HCT116 (cell line): ENCODE measurements at places on chromosomes 4 and X. TPM values are rescaled to one million over a fixed set of nuclear protein-coding genes. Genes with fewer than 3 reads are reported as not detected.

DNA sequence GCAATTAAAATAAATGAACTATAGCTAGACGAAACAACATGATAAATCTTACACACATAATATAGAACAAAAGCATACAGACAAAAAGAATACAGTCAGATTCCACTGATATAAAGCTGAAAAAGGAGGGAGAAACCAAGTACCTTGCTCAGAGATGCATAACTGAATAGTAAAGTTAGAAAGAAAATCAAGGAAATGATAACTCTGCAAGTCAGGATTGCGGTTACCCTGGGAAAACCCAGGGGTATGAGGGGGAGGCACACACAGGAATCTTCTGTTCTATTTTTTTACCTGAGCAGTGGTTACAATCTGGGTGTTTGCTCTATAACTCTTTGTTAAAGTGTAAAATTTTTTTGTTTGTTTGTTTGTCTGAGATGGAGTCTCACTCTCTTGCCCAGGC is 209.1 kb downstream of the CBR4 start:
- no peak for DNase-seq
- H3K36me3 ChIP-seq = no peaks in the 10 kb centered on the region
- H3K27me3 ChIP-seq = no peaks in the 10 kb centered on the region
- no peak overlapping the region for H3K27ac ChIP-seq
- peaks cover 22% of the 10 kb centered on the region for H3K4me1 ChIP-seq

- H3K4me3 ChIP-seq = no peak overlapping the region
- H3K27me3 ChIP-seq = no peaks in the 10 kb centered on the region
- no peaks in the 10 kb centered on the region for H3K4me1 ChIP-seq
- DNase-seq = no peak
- H3K27ac ChIP-seq = no peak overlapping the region
These were observed 228.8 kb downstream of the SPCS3 start for GRCh38 chr4:176548571-176548970.

Gene XK
- total RNA-seq = 2.6 TPM

Gene NXF2B
- total RNA-seq = not detected

GRCh38 chr4:143773998-143774895 is 73.8 kb upstream of the FREM3 start:
- H3K4me3 ChIP-seq = no peak overlapping the region
- H3K27me3 ChIP-seq = no peaks in the 10 kb centered on the region
- H3K4me1 ChIP-seq = no peaks in the 10 kb centered on the region
- DNase-seq = peak; percentile 58
- H3K36me3 ChIP-seq = no peaks in the 10 kb centered on the region
- no peak overlapping the region for H3K27ac ChIP-seq

- no peaks in the 10 kb centered on the region; the same call in 1 of the 2 replicates for H3K27me3 ChIP-seq
- no peak overlapping the region for H3K4me3 ChIP-seq
- no peaks in the 10 kb centered on the region for H3K36me3 ChIP-seq
- H3K27ac ChIP-seq = no peak overlapping the region
- DNase-seq = no peak
- no peaks in the 10 kb centered on the region for H3K4me1 ChIP-seq
These were observed 28.8 kb downstream of the FGF2 start for GRCh38 chr4:122855353-122855890.

GRCh38 chr4:169293343-169294176 is 22.8 kb upstream of the SH3RF1 start:
- no peaks in the 10 kb centered on the region for H3K4me1 ChIP-seq
- H3K4me3 ChIP-seq = no peak overlapping the region
- no peaks in the 10 kb centered on the region for H3K36me3 ChIP-seq
- no peak overlapping the region for H3K27ac ChIP-seq
- no peak for DNase-seq
- no peaks in the 10 kb centered on the region for H3K27me3 ChIP-seq

DNA sequence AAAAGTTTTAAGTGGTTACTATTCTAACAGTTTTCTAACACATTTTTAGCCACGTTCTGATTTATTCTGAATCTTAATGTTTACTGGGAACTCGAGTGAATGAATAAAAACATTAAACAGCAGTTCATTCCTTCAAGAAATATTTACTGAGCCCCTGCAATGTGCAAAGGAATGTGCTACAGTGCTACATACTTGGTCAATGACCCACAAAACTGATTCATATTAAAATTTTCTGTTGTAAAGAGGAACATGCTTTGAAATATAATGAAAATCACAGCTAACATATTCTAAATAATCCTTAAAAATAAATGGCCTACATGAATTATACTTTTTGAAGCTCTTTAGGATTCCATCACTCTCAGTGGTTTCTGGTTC is 78.7 kb downstream of the ARAP2 start:
- no peaks in the 10 kb centered on the region for H3K27me3 ChIP-seq
- no peaks in the 10 kb centered on the region for H3K36me3 ChIP-seq
- DNase-seq = no peak
- no peaks in the 10 kb centered on the region for H3K4me1 ChIP-seq
- no peak overlapping the region for H3K4me3 ChIP-seq

Gene LIN54
- total RNA-seq = 15.6 TPM

Gene UGT2B15
- total RNA-seq = 0.17 TPM

GRCh38 chr4:9867751-9868425 is 86.5 kb downstream of the DRD5 start:
- no peak overlapping the region for H3K4me3 ChIP-seq
- H3K27me3 ChIP-seq = peaks cover 3% of the 10 kb centered on the region; the same call in 1 of the 2 replicates

Gene PAK3
- total RNA-seq = not detected

Gene PWWP3B
- total RNA-seq = 3.4 TPM

Gene SSX3
- not detected for total RNA-seq

Gene DMP1
- total RNA-seq = not detected

Gene TNMD
- total RNA-seq = not detected

- H3K4me3 ChIP-seq = no peak overlapping the region
- DNase-seq = no peak
- H3K27ac ChIP-seq = no peak overlapping the region
- H3K27me3 ChIP-seq = no peaks in the 10 kb centered on the region
- H3K36me3 ChIP-seq = no peaks in the 10 kb centered on the region
These were observed 37.0 kb upstream of the ABCG2 start for GRCh38 chr4:88195328-88196012.

Gene CENPVL2
- total RNA-seq = not detected

GRCh38 chrX:107601326-107601725 is 27.0 kb upstream of the PRPS1 start:
- no peak overlapping the region for H3K4me3 ChIP-seq
- H3K36me3 ChIP-seq = no peaks in the 10 kb centered on the region
- no peaks in the 10 kb centered on the region for H3K4me1 ChIP-seq
- no peaks in the 10 kb centered on the region for H3K27me3 ChIP-seq
- no peak overlapping the region for H3K27ac ChIP-seq
- no peak for DNase-seq

DNA sequence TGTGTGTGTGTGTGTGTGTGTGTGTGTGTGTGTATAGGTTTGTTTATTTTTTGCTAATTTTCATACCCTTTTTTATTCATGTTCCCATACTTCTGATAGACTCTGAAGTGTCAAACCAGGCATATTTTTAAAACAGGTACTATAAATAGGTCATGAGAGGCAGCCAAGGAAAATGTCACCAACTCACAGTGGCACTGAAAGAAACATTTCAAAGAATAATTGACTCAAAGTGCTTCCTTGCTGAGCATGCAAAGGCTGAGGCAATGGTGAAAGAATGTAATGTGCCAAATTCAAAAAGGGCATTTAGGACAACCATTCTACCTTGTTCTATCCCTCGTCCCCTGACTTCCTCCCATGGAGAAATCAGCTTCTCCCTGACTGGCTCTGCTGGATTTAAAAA is 95.5 kb downstream of the EIF4E start:
- H3K4me1 ChIP-seq = peaks cover 6% of the 10 kb centered on the region; the same call in 1 of the 2 replicates
- no peaks in the 10 kb centered on the region for H3K36me3 ChIP-seq
- no peak overlapping the region for H3K4me3 ChIP-seq

GRCh38 chrX:134484039-134484438 is 24.1 kb downstream of the HPRT1 start:
- H3K4me1 ChIP-seq = no peaks in the 10 kb centered on the region
- H3K27ac ChIP-seq = no peak overlapping the region
- peak; percentile 36 for DNase-seq

- no peak for DNase-seq
- H3K36me3 ChIP-seq = no peaks in the 10 kb centered on the region
- H3K27ac ChIP-seq = no peak overlapping the region
- no peaks in the 10 kb centered on the region for H3K27me3 ChIP-seq
- H3K4me3 ChIP-seq = no peak overlapping the region
These were observed 201.8 kb downstream of the SOWAHB start for GRCh38 chr4:76696109-76696508.

DNA sequence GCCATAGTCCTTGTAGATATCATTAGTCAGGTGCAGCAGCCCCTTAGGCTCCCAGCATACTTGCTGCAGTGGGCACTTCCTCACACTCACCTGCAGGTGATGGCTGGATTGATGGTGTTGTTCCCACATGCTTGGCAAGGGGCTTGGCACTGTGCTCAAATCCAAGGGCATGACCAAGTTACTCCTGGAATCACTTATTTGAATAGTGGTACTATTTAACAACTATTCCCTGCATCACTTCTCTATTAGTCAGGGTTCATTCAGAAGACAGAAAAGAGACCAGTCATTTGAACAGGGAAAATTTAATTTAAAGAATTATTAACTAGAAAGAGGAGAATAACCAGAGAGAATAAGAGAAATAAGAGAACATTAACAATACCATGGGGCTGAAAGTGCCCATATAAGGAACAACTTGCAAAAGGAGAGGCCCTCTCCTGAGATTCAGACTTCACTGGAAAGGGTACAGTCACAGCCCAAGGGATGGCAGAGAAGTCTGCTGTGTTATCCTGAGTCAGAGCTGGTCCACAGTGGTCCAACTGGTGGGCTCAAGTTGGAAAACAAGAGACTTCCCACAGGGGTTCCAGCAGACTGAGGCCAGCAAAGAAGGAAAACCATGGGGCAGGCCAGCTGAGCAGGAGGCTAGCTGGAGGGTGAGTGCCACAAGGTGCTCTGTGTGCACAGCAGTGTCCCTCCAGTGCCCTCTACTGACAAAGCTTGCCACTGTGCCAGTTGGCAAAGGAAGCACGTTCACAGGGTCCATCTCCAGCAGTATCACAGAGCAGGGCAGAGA is 9.8 kb downstream of the SPP1 start:
- H3K27me3 ChIP-seq = no peaks in the 10 kb centered on the region
- no peak overlapping the region for H3K4me3 ChIP-seq
- H3K36me3 ChIP-seq = no peaks in the 10 kb centered on the region
- H3K4me1 ChIP-seq = no peaks in the 10 kb centered on the region

Gene FHDC1
- total RNA-seq = 1.8 TPM

Gene FAM47E
- total RNA-seq = 0.91 TPM

- no peaks in the 10 kb centered on the region for H3K36me3 ChIP-seq
- H3K4me1 ChIP-seq = no peaks in the 10 kb centered on the region
- H3K27ac ChIP-seq = no peak overlapping the region
- H3K27me3 ChIP-seq = no peaks in the 10 kb centered on the region
These were observed 30.2 kb downstream of the TRO start for GRCh38 chrX:54950730-54951375.

Gene F11
- not detected for total RNA-seq

- H3K4me3 ChIP-seq = no peak overlapping the region
- no peaks in the 10 kb centered on the region for H3K36me3 ChIP-seq
- no peak for DNase-seq
- H3K4me1 ChIP-seq = no peaks in the 10 kb centered on the region
These were observed 41.3 kb downstream of the SORCS2 start for GRCh38 chr4:7233601-7234000.

GRCh38 chrX:11143931-11144678 is 33.0 kb downstream of the HCCS start:
- no peak overlapping the region for H3K27ac ChIP-seq
- H3K4me3 ChIP-seq = no peak overlapping the region
- no peaks in the 10 kb centered on the region for H3K4me1 ChIP-seq
- peak; percentile 63 for DNase-seq
- no peaks in the 10 kb centered on the region for H3K36me3 ChIP-seq

DNA sequence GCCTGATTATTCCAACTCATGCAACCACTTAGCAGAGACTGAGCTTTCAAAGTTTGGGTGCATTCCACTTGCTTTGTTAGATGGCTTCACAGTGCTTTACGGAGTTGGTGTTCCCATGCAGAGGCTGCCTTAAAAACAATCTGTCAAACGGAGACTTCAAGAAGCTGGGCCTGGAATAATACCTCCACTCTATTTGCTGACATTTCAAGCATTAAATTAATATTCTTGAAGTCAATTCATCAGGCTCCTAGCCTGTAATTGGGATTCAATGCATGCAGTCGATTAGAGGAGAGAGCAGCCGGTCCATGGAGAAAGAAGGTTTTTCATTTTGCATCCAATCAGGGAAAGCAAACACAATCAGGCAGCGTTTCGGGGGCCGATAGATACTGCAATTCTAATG is 314.7 kb upstream of the PRKX start:
- H3K27ac ChIP-seq = no peak overlapping the region
- no peaks in the 10 kb centered on the region for H3K4me1 ChIP-seq
- no peaks in the 10 kb centered on the region for H3K27me3 ChIP-seq
- H3K36me3 ChIP-seq = no peaks in the 10 kb centered on the region

Gene HCCS
- 28.2 TPM for total RNA-seq

DNA sequence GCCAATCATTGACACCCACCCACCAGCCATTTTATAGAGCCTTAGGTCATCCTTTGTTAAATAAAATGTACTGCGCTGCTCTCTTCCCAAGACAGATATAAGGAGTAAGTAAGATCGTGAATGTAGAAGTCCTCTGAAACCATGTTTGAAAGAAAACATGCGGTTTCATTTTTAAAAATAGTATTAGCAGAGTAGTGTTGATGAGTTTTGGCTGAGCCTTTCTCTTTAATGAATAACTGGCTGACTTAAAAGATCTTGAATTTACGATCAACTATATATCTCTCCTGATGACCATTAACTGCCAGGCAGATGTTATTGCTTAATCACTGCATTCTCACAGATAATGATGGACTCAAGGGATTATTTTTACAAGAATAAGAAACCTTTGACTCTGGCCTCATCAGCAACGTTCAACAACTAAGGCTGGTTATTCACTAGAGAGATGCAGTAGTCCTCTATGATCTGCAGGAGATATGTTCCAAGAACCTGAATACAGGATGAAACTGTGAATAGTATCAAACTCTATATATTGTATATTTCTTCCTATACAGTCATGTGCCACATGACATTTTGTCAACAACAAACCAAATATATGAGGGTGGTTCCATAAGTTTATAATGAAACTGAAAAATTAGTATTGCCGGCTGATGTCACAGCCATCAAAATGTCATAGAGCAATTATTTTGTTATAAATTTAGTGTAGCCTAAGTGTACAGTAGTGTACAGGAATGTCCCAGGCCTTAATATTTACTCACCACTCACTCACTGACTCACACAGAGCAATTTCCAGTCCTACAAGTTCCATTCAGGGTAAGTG is 80.8 kb downstream of the FAM13A start:
- no peaks in the 10 kb centered on the region for H3K36me3 ChIP-seq
- H3K27ac ChIP-seq = no peak overlapping the region
- H3K4me3 ChIP-seq = no peak overlapping the region
- no peaks in the 10 kb centered on the region for H3K4me1 ChIP-seq
- no peaks in the 10 kb centered on the region for H3K27me3 ChIP-seq
- no peak for DNase-seq
